ENCODE measurements at places on chromosomes 6 and 20. TPM values are rescaled to one million over a fixed set of nuclear protein-coding genes. Genes with fewer than 3 reads are reported as not detected.

Gene C6orf58
- not detected for total RNA-seq

Gene TCP11
- not detected for total RNA-seq

Gene RHAG
- not detected for total RNA-seq

Gene WFDC10B
- total RNA-seq, result not detected

Gene ANKRD66
- not detected for total RNA-seq

Gene OPN5
- total RNA-seq, result not detected

GRCh38 chr20:26208296-26209091 lies 511.8 kb upstream of the ZNF337 start:
- H3K27me3 ChIP-seq, result peaks cover 6% of the 10 kb centered on the region
- peak overlapping the region; percentile 82 for H3K4me3 ChIP-seq
- H3K27ac ChIP-seq, result no peak overlapping the region
- no peaks in the 10 kb centered on the region for H3K4me1 ChIP-seq
- peak; percentile 59 for DNase-seq

- H3K4me3 ChIP-seq, result no peak overlapping the region
- H3K27ac ChIP-seq, result no peak overlapping the region
- H3K36me3 ChIP-seq, result no peaks in the 10 kb centered on the region
- no peaks in the 10 kb centered on the region for H3K27me3 ChIP-seq
Observed at GRCh38 chr6:7868926-7869325, 41.7 kb downstream of the TXNDC5 start.

GRCh38 chr6:28657381-28657768 lies 131.7 kb downstream of the GPX5 start:
- H3K4me1 ChIP-seq, result no peaks in the 10 kb centered on the region
- no peaks in the 10 kb centered on the region for H3K27me3 ChIP-seq
- H3K27ac ChIP-seq, result no peak overlapping the region
- H3K4me3 ChIP-seq, result peak overlapping the region; percentile 87

- H3K27me3 ChIP-seq, result no peaks in the 10 kb centered on the region
- H3K4me3 ChIP-seq, result no peak overlapping the region
- H3K27ac ChIP-seq, result no peak overlapping the region
- no peaks in the 10 kb centered on the region for H3K4me1 ChIP-seq
Observed at GRCh38 chr6:145823328-145823944, 8.8 kb upstream of the FBXO30 start.

GRCh38 chr6:11754625-11755271 lies 23.9 kb downstream of the ADTRP start:
- DNase-seq, result no peak
- no peaks in the 10 kb centered on the region for H3K27me3 ChIP-seq
- H3K36me3 ChIP-seq, result peaks cover 4% of the 10 kb centered on the region
- H3K4me1 ChIP-seq, result no peaks in the 10 kb centered on the region
- no peak overlapping the region for H3K27ac ChIP-seq

GRCh38 chr6:123000244-123000770 lies 4.3 kb downstream of the CLVS2 start:
- H3K4me1 ChIP-seq, result no peaks in the 10 kb centered on the region
- no peak overlapping the region for H3K27ac ChIP-seq
- H3K27me3 ChIP-seq, result peaks cover 7% of the 10 kb centered on the region
- no peaks in the 10 kb centered on the region for H3K36me3 ChIP-seq

DNA sequence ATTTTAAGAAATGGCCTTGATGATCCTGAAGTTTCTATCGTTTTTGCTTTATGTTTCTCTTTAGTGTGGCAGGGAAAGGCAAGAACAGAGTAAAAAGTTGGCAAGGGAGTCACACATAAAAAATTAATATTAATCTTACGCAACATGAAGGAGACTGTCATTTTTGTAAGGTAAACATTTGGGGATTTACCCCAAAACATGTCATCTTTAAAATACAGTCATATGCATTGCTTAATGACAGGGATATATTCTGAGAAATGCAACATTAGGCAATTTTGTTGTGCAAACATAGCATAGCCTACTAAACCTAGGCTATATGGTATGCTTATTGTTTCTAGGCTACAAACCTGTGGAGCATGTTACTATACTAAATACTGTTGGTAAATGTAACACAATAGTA lies 5.4 kb downstream of the RBL1 start:
- no peaks in the 10 kb centered on the region for H3K27me3 ChIP-seq
- H3K4me3 ChIP-seq, result no peak overlapping the region
- peaks cover 16% of the 10 kb centered on the region for H3K36me3 ChIP-seq
- H3K4me1 ChIP-seq, result 0 out of 2 replicates have a peak, but pooled peaks cover 1% of the 10 kb centered on the region

- H3K36me3 ChIP-seq, result peaks cover 2% of the 10 kb centered on the region
- H3K4me1 ChIP-seq, result no peaks in the 10 kb centered on the region
- no peak overlapping the region for H3K4me3 ChIP-seq
Observed at GRCh38 chr20:59992526-59993084, 34.4 kb downstream of the CDH26 start.

DNA sequence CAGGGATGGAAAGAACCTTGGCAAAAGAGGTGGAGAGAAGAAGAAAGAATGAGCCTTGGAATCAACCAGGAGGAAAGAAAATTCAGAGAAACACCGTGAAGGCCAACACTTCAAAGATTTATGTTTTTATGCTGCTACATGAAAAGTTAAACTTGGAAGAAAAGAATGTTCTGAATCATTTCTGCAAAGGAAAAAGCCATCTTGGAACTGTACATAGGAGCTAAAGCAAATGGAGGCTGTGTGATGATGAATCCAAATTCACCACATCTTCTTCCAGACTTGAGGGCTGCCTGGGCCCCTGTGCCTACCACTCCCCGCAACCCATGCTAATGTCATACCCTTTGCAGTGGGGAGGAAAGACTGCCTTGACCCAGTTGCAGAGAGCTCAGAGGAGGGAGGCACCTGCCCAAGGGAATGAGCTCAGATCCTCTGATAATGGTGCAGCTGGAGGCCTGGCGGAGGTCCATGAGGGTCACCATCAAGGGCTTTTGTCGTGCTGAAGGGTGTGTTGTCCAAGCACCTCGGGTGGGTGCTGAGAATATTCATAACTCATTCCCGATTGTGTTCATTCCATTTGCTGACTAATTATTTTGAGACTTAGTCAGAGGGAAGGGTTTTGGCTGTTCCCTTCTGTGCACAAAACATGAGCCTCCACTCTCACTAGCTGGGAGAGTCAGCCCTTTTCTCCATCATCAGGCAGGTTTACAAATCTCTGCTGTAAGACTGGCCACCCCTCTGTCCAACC lies 245.8 kb upstream of the JAG1 start:
- no peak overlapping the region for H3K4me3 ChIP-seq
- no peaks in the 10 kb centered on the region for H3K27me3 ChIP-seq
- H3K4me1 ChIP-seq, result no peaks in the 10 kb centered on the region
- no peak for DNase-seq
- no peak overlapping the region for H3K27ac ChIP-seq

GRCh38 chr6:25816252-25816651 lies 15.6 kb downstream of the SLC17A1 start:
- no peak overlapping the region for H3K27ac ChIP-seq
- no peak overlapping the region for H3K4me3 ChIP-seq
- DNase-seq, result no peak
- no peaks in the 10 kb centered on the region for H3K27me3 ChIP-seq
- no peaks in the 10 kb centered on the region for H3K36me3 ChIP-seq

DNA sequence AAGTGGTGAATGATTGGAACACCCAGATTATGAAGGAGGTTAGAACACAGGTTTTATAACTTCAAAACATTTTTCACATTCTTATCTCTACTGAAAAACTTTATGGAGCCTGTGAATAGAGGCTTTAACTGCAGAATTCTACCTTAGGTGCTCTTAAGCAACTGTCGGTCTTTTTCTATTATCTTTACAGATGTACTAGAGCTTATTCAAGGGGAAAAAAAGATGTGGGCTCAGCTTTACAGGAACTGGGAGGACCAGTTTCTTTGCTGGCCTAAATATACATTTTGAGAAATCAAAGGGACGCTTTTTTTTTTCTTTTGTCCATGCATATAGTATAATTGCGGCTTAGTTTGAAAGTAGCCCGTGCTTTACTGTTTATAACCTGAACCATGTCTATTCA lies 58.9 kb downstream of the UST start:
- no peaks in the 10 kb centered on the region for H3K27me3 ChIP-seq
- DNase-seq, result no peak
- H3K36me3 ChIP-seq, result peaks cover 15% of the 10 kb centered on the region

- DNase-seq, result no peak
- peaks cover 4% of the 10 kb centered on the region for H3K4me1 ChIP-seq
- no peaks in the 10 kb centered on the region for H3K27me3 ChIP-seq
- no peaks in the 10 kb centered on the region for H3K36me3 ChIP-seq
Observed at GRCh38 chr6:52560462-52560861, 16.4 kb downstream of the TRAM2 start.

- no peaks in the 10 kb centered on the region for H3K36me3 ChIP-seq
- peaks cover 96% of the 10 kb centered on the region for H3K27me3 ChIP-seq
- H3K4me1 ChIP-seq, result peaks cover 2% of the 10 kb centered on the region
- no peak for DNase-seq
- H3K4me3 ChIP-seq, result peak overlapping the region; percentile 77
Observed at GRCh38 chr6:100458841-100459591, 5.7 kb downstream of the SIM1 start.

DNA sequence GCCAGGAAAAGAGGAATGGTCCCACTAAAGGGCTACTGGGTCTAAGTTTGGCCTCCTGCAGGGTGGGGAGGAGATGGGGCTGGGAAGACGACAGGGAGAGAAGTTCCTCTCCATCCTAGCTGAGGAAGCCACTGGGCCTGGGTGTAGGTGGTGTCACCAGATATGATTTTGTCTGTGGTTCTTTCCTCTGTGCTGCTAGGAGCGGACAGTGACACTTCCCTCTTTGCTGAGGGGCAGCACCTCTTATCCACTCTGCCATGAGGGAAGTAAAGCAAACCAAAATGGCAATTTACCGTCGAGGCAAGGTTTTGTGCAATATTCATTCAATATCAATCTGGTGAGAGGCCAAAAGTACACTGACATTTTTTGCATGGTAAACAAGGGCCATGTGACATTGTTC lies 33.0 kb upstream of the NR2E1 start:
- H3K27me3 ChIP-seq, result peaks cover 48% of the 10 kb centered on the region
- H3K27ac ChIP-seq, result no peak overlapping the region
- no peak overlapping the region for H3K4me3 ChIP-seq
- no peak for DNase-seq

DNA sequence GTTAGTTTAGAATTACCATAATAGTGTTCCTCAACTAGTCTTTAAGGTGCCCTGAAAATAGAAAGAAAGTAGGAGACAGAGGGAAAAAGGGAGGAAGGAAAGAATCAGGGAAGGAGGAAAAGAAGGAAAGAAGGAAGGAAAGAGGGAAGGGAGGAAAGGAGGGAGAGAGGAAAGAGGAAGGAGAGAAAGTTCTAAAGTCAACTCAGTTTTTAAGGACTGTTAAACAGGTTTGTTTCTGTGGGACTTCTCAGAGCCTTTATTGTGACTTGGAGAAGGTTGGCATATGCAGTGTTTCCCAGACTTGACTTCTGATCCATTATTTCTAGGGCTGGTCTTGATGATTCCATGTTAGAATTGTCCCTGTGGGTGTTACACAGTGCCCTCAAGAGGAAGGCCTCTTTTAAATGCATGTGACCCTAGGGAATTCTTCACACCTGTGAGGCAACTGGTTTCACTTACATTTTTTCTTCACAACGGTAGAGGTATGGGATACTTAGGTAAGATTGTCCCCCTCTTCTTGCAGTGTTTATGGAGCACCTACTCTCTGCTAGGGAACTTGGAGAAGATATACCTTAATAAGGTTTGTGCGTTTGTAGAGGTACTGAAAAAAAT lies 132.7 kb upstream of the GMDS start:
- H3K4me1 ChIP-seq, result no peaks in the 10 kb centered on the region
- H3K36me3 ChIP-seq, result no peaks in the 10 kb centered on the region
- no peak overlapping the region for H3K27ac ChIP-seq
- H3K27me3 ChIP-seq, result no peaks in the 10 kb centered on the region
- H3K4me3 ChIP-seq, result no peak overlapping the region
- DNase-seq, result no peak

GRCh38 chr20:6184086-6184485 lies 61.3 kb upstream of the FERMT1 start:
- H3K27me3 ChIP-seq, result no peaks in the 10 kb centered on the region
- H3K36me3 ChIP-seq, result no peaks in the 10 kb centered on the region
- no peak for DNase-seq
- no peaks in the 10 kb centered on the region for H3K4me1 ChIP-seq
- H3K4me3 ChIP-seq, result no peak overlapping the region
- H3K27ac ChIP-seq, result no peak overlapping the region

GRCh38 chr6:46626976-46627375 lies 25.6 kb downstream of the CYP39A1 start:
- H3K36me3 ChIP-seq, result no peaks in the 10 kb centered on the region
- H3K4me3 ChIP-seq, result no peak overlapping the region
- no peak overlapping the region for H3K27ac ChIP-seq
- DNase-seq, result no peak
- no peaks in the 10 kb centered on the region for H3K27me3 ChIP-seq

DNA sequence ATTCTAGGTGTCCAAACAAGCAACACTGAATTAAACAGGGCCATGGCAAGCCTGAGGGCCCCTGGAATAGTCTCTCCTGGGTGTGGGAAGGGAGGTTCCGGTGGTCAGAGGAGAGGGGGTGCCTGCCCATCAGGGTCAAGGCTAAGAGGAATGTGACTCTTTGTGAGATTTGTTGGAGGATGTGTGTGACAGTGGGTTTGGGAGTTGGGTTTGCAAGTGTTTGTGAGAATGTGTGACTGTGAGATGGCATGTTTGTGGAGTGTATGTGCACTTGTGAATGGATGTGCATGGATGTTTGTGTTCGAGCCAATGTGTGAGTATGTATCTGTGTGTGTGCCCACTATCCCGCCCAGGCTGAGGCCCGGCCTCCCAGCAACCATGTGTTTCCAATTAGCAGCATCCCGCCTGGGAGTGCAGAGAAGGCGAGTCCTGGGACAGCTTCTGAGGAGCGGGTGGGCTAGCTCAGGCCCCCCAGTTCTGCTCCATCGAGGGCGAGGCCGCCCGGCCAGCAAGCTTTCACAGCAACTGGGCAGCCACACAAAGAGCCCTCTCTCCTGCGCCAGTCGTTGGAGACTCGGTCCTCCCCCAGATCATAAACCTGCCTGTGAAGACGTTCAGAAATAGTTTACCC lies 12.6 kb downstream of the FOXC1 start:
- no peaks in the 10 kb centered on the region for H3K36me3 ChIP-seq
- peaks cover 100% of the 10 kb centered on the region for H3K27me3 ChIP-seq
- no peak for DNase-seq
- no peak overlapping the region for H3K4me3 ChIP-seq
- no peak overlapping the region for H3K27ac ChIP-seq
